NCI-H1436 (cell line): ENCODE measurements at places on chromosomes 7 and 10.

GRCh38 chr10:29669149-29669548, 34.4 kb upstream of the SVIL start:
- no peak for DNase-seq

GRCh38 chr10:31912898-31913850, 15.5 kb downstream of the ARHGAP12 start:
- no peak for DNase-seq

- DNase-seq: no peak
Measured at GRCh38 chr7:129604713-129605437, 6.6 kb upstream of the NRF1 start.

- no peak for DNase-seq
Measured at GRCh38 chr7:88306590-88307048, at the start of gene STEAP4. TSS of gene STEAP4 (minus strand) at chr7:88306894. CDS start at chr7:88284269, 22,625 bp downstream.

- no peak for DNase-seq
Measured at GRCh38 chr7:34163956-34164355, 258.6 kb downstream of the BMPER start.

DNA sequence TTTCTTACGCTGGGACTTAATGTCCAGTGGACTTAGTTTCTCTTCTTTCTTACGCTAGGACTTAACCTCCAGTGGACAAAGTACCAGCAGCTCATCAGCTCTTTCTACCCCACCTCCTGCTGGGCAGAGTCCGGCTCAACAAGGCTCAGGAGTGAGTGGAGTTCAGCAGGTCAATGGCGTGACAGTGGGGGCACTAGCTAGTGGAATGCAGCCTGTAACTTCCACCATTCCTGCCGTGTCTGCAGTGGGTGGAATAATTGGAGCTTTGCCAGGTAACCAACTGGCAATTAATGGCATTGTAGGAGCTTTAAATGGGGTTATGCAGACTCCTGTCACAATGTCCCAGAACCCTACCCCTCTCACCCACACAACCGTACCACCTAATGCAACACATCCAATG, 199.7 kb downstream of the MLLT10 start:
- no peak for DNase-seq

- DNase-seq: peak; percentile 3
Measured at GRCh38 chr10:94403380-94404213, 1.3 kb downstream of the TBC1D12 start.

GRCh38 chr7:11427686-11428273, 404.2 kb downstream of the THSD7A start:
- DNase-seq: peak; percentile 66

DNA sequence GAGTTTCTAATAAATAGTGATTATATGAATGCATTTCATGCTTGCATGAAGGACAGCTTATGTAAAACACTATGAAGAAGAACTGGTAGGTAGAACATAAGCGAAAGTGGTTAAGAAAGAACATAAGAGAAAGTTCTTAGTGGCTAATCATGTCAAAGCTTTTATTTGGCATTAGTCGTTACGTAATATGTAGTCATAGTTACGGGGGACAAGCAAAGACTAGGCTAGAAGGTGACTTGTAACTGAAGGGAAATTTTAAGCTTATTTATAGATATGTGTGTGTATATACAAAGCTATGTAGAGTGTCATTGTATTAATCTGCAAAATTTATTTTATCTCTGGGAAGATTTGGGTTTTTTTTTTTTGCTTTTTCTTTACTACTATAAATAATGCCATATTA, 36.9 kb downstream of the CAPZA2 start:
- no peak for DNase-seq
